ENCODE measurements at places on chromosomes 6 and 20.

DNA sequence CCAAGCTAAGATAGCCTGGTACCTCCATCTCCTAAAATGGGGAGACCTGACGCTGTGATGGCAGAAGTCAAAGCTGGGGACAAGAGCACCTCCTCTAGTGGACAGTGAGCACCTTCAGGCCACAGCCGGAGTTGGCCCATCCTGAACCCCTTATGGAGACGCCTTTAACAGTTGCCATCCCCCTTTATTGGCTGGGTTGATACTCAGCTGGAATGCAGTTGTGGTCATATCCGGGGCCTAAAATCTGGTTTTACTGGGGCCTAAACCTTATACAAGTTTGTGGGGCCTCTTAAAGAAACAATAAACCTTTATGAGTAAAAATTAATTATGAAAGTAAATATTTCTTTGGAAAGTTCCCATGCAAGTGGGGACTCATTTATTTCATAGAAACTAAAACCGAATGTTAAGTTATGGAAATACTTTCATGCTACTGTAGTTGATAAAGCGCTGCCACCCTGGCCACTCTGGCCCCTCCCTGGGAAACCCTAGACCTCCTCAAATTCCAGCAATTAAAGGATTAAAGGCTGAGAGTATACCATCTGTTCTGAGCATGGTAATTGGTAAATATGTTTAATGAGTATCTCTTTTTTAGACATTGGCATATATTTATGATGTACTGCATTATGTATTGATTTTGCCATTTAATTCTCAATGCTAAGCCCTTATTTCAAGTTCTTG lies 95.1 kb upstream of the SASH1 start:
- no peak for DNase-seq

DNA sequence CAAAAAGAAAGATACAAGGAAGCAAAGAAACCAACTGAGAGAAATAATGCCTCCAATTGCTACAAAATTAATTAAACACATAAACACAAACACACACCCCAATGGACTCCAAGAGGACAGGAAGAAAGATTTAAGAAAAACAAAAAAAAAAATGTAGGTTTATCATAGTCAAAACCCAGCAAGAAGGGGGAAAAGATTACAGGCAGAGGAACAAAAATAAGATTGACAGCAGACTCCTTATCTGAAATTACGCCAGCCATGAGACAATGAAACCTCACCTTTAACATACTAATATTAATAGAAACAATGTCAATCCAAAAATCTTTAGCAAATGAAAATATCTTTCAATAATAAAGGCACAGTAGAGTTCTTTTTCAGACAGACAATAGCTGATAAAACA lies 155.8 kb downstream of the RNGTT start:
- no peak for DNase-seq

DNA sequence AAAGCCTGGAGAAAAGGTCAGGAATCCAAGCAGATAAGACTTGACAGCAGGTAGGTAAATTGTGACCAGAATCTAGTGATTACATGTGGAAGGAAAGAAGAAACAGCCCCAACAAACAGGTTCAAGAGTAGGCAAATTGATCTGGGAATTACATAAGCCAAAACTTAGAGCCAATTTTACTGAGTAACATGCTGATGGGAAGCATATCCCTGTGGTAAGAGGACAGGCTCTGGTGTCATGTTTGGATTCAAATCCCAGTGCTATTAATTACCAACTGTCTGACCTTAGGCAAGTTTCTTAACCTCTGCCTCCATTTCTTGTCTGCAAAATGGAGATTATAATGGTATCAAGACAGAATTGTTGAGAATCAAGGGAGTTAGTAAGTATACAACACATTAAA lies 20.4 kb downstream of the MCM9 start:
- DNase-seq: no peak

- peak; percentile 90 for DNase-seq
Measured at GRCh38 chr20:5529331-5530148, 212.8 kb upstream of the PROKR2 start.

DNA sequence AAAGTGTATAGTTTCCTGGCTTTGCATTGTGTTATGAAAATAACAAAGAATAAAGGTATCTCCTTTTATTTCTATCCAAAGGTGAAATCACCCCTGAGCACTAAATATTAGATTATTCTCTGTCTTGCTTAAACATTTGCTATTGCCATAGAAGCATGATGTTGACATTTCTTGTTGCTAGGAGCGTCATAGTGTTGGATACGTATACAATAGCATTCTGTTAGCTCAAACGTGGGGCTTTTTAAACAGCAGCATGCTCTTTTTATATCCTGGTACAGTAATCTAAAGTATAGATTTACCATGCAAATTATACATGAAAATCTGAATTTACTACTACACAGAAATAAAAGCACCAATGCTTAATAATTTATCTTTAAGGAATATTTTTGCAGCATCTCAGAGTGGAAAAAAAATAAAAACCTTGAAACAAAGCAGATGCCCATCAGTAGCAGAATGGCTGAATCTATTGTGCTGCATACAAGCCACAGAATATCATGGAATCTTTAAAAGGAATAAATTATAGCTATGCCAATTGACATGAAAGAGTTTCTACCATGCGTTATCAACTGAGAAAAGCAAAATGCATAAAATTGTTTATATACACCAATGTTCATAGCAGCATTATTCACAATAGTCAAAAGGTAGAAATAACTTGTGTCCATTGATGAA lies 9.6 kb upstream of the HSF2 start:
- no peak for DNase-seq

GRCh38 chr20:61219021-61219431 lies 33.0 kb upstream of the CDH4 start:
- no peak for DNase-seq

DNA sequence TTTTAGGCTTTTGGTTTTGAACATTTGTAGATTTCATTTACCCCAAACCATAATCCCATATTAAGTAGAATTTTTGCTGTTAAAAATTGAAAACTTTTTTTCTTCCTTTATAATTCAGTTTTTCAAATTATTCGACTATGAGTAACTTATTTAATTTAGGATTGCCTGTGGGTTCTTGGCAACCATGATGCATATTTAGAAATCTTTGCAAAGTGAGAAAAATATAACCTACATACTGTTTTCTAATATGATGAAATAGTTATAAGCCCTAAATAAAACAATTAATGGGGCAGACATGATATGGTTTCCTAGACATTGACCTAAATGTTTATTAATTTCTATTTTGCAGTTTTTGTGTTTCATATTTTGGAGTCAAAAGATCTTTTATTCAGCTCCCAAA lies 23.6 kb downstream of the NEDD9 start:
- no peak for DNase-seq

DNA sequence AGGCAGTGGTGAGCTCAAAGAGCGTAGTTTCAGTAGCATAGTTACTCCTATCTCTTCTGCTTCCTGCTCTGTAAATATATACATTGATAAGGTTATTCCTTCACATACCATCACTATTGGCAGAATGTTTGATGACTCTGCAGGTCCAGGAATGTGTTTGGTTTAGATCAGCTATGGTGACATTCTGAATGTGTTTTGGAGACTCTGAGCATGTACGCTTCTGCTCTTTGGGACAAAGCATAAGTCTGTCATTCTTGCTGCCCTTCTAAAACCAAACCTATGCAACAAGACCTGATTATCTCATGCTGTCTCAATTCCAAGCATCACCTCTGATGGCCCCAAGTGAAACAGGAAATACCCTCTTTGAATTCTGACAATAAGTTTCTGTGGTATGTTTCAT lies 1074.3 kb downstream of the KIF16B start:
- DNase-seq: no peak

DNA sequence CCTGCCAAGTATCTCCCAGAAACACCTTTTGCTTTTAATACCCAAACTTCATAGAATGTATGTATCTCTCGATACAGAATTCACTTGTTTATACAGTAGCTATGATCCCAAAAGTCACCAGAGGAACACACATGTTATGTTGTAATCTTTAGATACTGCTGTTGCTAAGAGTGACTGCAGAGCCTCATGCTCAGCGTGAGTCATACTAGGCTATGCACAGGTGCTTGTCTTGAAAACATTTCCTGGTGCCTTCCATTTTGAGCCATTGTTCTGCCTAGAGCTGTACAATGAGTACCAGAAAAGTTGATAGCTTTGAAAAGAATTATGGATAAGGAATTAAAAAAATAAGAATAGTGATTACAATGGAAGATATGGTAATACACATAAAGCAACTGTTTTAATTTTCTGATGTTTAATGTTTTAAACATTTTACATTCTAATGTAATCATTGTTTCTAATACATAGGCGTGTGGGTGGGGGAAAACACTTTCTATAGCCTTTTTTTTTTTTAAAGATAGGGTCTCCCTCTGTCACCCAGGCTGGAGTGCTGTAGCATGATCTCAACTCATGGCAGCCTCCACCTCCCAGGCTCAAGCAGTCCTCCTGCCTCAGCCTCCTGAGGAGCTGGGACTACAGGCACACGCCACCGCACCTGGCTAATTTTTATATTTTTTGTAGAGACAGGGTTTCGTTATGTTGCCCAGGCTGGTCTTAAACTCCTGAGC lies 79.4 kb downstream of the CD24 start:
- DNase-seq: no peak

DNA sequence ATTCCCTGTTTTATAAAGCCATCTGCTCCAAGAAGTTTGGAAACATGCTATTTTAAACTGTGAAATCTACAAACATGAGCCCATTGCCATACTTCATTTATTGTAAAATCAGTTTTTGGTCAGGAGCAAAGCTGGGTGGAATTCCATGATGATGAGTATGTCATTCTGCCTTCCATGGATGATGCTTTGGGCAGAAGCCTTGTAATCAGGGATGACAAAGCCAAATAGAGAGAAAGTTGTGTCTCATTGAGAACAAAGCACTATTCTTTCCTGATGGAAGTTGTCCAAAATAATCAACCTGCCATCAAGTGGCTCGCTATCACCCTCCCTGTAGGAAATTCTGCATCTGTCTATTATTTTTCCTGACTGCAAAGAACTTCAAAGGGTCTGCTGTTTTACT lies 313.0 kb upstream of the DEFB112 start:
- DNase-seq: no peak

- no peak for DNase-seq
Measured at GRCh38 chr6:145865595-145865994, 51.0 kb upstream of the FBXO30 start.

GRCh38 chr6:157989541-157990289 lies 8.1 kb downstream of the SYNJ2 start:
- DNase-seq: no peak

DNA sequence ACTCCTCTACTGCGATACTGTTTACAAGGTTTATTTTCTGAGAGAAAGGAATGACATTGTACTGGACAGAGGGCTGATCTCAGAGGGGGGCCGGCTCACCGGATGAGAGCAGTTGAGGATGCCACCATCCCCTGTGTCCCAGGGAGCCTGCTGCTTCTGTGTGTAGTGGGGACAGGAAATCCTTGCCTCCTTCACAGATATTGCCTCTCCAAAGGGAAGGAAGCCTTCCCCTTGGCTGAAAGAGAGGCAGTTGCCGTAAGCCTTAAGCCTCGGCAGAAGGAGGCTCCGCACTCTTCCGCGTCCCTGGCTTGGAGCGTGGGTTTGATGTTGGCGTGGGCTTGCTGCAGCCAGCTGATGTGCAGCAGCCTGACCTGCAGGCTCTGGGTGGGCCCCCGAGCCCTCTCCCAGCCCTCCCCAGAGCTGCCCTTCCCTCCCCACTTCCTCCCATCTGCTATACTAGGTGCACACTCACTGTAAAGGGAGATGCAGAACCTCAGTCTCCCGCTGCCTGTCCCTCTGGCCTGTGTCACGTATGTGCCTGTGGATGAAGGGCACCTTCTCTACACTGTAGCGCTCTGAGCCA lies 45.7 kb upstream of the RPS6KA2 start:
- no peak for DNase-seq

- DNase-seq: no peak
Measured at GRCh38 chr6:18388942-18389341, 1.8 kb downstream of the RNF144B start.

- peak; percentile 59 for DNase-seq
Measured at GRCh38 chr6:25537349-25538018, 114.5 kb upstream of the SCGN start.

DNA sequence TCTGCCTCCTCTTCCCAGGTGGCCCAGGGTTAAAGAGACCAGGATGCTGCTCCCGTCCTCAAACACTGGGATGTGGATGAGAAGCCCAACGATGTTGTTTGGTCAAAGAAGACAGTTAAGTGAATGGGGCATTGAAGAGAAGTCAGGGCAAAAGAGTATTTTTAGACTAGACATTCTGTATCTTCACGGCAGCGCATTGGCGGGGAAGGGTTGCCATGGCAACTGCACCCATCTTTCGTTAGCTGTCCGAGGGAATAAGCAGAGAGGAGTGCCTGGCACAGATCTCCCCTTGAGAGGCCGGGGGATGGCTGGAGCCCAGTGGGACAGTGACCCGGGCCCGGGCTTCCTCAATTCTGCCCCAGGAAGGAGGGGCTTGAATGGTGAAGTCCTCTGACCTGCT lies 56.4 kb upstream of the GPR31 start:
- DNase-seq: no peak

DNA sequence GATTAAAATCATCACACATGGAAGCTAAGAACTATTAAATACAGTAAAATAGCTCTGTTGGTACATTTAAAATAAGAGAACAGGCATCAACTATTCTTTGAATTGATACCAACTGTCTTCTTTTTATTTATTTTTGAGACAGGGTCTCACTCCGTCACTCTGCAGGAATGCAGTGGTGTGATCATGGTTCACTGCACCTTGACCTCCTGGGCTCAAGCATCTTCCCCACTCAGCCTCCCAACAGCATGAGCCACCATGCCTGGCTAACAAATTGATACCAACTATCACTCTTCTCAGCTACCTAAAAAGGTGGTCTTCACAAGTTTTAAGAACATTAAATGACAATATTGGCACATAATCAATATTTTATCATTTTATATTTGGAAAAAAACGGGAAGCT lies 7.8 kb upstream of the PNISR start:
- no peak for DNase-seq

- no peak for DNase-seq
Measured at GRCh38 chr6:46888031-46888430, 33.7 kb downstream of the ADGRF5 start.

DNA sequence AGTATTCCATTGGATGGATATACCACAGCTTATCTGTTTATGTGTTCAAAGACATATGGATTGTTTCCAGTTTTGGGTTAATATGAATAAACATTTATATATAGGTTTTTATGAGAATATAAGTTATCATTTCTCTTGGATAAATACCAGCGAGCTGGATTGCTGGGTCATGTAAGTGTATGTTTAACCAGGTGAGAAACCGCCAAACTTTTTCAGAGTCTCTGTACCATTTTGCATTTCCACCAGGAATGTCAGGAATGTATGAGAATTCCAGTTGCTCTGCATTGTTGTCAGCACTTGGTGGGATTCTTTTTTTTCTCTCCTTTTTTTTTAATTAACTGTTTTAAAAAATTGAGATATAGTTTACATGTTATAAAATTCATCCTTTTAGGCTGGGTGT lies 52.1 kb downstream of the PHF20 start:
- no peak for DNase-seq
